ENCODE measurements at places on chromosomes 1 and 21. TPM values are rescaled to one million over a fixed set of nuclear protein-coding genes. Genes with fewer than 3 reads are reported as not detected.

The NBPF6 gene
- total RNA-seq, result not detected

GRCh38 chr1:42981871-42982270 lies 23.2 kb upstream of the SLC2A1 start:
- H3K4me1 ChIP-seq, result peaks cover 5% of the 10 kb centered on the region
- H3K27ac ChIP-seq, result no peak overlapping the region
- H3K27me3 ChIP-seq, result no peaks in the 10 kb centered on the region
- H3K36me3 ChIP-seq, result no peaks in the 10 kb centered on the region
- H3K4me3 ChIP-seq, result no peak overlapping the region
- no peak for DNase-seq

DNA sequence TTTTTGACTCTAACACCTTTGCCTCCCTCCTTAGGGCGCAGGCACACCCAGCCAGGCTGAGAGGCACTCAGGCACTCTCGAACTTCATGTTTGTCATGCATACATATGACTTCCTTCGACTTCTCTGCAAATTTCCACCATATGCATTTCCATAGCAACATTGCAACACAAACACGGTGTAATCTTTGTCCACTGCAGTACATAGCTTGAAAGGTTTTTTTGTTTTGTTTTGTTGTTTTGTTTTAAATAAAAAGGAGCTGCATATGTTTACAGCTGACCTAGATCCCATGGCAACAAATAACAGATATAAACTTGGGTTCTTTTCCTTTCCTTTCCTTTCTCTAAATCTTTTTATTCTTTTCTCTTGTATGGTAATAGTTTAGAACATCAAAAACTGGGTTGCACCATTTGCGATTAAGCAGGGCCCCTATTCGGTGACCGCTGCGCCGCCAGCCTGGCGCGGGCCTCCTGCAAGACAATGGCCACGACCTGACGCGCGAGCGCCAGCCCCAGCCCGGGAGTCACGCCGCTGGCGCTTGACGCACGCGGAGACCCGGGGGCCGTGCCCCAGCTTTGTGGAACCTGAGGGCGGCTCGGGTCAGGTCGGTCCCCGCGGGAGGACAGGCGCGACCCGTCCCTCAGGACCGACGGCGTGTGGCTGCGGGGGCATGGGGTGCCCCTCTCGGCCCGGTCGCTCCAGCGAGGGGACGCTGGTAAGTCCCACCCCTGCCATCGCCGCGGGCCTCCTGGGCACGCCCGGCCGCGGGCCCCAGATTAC lies 35.2 kb downstream of the CCN1 start:
- no peaks in the 10 kb centered on the region for H3K27me3 ChIP-seq
- no peak for DNase-seq
- no peaks in the 10 kb centered on the region for H3K4me1 ChIP-seq
- no peak overlapping the region for H3K4me3 ChIP-seq
- H3K27ac ChIP-seq, result no peak overlapping the region
- no peaks in the 10 kb centered on the region for H3K36me3 ChIP-seq

- no peaks in the 10 kb centered on the region for H3K4me1 ChIP-seq
- H3K27me3 ChIP-seq, result no peaks in the 10 kb centered on the region
- H3K27ac ChIP-seq, result no peak overlapping the region
- H3K4me3 ChIP-seq, result no peak overlapping the region
Measured at GRCh38 chr1:219544163-219544846, 68.6 kb downstream of the ZC3H11B start.

Data from natural killer cell (primary cell).